ENCODE measurements at places on chromosomes 2 and 18.

DNA sequence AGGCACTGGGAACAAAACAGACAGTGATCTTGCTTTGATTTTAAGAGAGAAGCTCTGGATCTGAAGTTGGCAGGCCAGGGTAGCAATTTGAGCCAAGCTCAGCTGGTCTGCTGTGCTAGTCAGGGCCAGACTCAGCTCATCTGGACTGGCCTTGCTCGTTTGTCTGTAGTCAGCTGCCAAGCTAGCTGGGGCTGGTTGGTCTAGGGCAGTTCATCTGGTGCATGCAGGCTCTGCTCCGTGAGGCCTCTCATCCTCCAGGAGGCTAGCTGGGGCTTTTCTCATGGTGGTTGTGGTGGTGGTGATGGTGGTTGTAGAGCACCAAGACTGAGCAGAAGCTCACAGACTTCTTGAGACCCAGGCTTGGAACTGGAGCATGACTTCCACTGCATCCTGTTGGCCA is 10.3 kb downstream of the FBLN7 start:
- no peak for DNase-seq

- DNase-seq, result no peak
Measured at GRCh38 chr18:13026583-13027270, 35.6 kb downstream of the CEP192 start.

GRCh38 chr2:210226223-210226622 is 976 bp upstream of the ACADL start:
- no peak for DNase-seq

DNA sequence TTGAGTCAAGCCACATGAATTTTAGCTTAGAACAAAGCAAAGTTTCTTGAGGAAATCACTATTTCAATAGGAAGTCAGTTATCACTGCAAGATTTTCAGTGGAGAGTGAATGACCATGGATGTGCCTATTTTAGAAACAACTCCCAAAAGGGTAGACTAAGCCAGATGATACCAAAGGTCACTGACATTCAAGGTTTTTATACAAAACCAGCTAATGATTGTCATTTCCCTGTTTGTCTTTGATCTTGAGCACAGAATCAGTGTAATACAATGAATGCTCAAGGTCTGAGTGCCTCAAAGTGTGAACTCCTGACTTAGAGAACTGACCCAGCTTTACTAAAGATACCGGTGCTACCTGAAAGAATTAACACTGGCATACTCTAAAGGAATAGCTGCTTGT is 60.5 kb downstream of the CDH2 start:
- DNase-seq, result no peak

GRCh38 chr2:60530660-60531281 is 22.7 kb downstream of the BCL11A start:
- DNase-seq, result no peak

GRCh38 chr2:60105906-60106305 is 447.5 kb downstream of the BCL11A start:
- DNase-seq, result no peak

GRCh38 chr2:10087360-10087759 is 7.1 kb upstream of the CYS1 start:
- DNase-seq, result no peak

DNA sequence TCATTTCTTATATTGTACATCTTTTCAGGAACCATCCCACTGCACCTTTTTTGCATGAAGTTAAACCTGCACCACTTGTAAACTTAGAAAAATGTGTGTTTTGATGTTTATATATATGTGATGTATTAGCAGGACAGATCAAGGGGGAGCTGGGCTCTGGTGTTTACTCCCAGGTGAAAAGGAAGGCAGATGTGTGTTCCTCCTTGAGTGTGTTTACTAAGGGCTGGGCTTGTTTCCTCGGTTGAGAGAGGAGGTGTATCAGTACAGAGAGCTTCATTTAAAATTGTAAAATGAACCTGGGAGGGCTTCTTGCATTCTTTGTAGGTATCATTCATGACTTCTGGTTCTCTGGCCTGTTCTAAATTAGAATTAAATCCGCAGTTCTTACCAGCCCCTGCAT is 14.8 kb downstream of the LPIN1 start:
- no peak for DNase-seq

DNA sequence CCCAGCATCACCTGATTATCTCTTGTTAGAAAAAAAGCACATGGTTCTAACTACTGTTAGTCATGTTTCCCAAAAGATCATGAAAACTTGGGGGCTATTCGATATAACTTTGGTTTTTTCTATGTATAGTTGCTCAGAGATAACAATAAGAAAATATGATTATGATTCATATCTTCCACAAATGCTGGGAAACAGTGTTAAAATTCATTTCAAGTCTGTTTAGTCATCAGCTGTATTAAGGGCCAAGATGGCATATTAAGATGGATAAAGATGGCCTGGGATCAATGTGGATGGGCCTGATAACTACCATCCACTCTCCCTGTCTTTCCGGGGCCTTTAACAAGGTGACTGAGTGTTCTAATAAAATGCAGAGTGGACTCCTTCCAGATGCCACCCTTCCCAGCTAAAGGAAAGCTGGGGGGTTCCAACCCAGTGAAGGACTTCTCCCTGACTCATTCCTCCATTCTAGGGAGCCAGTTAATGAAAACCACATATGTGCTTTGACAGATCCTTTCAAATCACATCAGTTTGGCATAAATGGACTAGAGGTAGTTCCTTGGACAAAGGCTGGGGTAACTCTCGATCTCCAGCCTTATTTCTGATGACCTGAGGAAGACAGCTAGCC is 221.6 kb downstream of the VAPA start:
- DNase-seq, result no peak

DNA sequence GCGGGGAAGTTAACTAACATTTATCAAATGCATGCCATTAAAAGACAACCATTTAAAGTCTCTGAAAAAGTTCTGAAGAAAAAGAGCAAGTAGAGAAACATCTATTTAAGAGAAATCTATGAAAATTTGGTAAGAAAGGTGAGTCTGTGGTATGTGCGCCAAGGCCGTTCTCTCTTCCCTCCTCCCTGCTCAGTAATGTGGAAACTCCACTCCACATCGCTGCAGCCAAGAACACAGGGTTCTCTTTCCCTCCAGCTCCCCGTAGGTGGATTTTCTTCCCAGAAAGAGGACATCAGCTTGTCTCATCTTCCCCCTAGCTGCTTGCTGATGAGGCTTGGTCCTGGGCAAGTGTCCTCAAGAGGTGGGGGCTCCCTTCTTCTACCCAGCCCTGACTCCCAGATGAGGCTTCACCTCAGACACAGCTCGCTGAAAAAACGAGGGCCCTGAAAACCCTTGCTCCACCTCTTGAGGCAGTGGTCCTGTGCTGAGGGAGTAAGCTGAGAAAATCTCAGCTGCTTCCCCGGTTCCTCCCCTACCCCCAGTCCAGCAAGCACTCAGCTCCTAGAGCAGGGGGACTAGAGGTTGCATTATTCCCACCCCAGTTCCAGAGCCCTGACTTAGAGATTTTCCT is 45.8 kb upstream of the PTPRM start:
- no peak for DNase-seq

- no peak for DNase-seq
Measured at GRCh38 chr2:182822733-182823132, 43.7 kb downstream of the FRZB start.

DNA sequence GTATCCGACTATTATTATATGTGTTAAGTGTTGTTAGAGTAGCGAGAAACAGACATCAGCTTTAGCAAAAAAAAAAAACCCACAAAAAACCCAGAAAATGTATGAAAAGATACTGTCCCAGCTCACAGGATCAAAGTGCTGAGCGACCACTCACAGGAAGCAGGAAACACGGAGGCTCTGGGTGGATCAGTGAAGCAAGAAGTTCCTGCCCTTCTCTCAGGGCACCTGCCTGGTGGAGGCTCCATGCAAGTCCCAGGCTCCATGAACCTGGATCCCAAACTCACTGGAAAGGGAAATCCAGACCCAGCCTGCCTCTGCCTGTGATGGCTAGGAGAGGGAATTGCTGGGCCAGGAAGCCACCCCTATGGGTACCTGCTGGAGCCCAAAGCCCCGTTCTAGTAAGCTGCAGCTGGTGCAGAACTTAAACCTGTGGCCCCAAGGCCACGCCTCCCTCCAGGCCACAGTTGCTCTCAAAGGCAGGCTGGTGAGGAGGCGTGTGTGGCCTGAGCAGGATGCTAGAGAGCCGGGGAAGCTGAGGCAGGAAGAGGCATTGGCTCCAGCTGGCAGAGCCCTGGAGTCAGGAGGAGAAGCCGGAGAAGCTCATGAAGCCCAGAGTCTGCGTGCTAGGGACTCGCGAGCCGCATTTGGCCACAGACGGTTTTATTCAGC is 63.5 kb upstream of the TAF1B start:
- DNase-seq, result no peak

DNA sequence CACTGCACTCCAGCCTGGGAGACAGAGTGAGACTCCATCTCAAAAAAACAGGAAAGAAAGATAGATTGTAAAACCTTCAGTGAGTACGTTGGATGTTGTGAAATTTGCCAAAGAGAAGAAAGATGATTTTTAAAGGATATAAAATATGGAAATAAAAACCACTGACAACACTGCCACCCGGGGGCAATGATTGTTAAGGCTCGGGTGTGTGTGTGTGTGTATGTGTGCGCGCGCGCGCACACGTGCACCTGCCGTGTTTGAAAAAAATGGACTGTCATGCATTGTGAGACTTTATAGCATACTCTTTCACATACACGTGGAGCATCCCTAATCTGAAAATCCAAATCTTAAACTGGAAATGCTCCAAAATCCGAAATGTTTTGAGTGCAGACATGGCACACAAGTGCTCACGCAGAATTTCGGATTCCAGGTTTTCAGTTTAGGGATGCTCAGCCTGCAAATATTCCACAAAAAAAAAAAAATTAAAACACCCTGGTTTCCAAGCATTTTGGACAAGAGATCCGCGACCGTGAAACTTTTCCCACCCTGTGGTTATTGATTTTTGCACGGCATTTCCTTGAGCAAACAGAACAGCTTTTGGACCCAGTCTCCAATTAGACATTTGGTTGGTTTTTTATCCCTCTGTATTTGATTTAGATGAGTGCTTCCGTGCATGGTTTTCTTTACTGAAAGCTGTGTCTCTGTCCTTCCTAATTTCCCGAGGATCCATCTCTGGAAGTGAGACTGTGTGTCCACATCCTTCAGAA is 269.2 kb downstream of the AGAP1 start:
- no peak for DNase-seq

GRCh38 chr2:114461116-114461515 is 18.7 kb downstream of the DPP10 start:
- no peak for DNase-seq

GRCh38 chr2:223100061-223100511 is 48.1 kb downstream of the KCNE4 start:
- DNase-seq, result no peak

GRCh38 chr18:13112982-13113381 is 105.6 kb upstream of the LDLRAD4 start:
- no peak for DNase-seq

DNA sequence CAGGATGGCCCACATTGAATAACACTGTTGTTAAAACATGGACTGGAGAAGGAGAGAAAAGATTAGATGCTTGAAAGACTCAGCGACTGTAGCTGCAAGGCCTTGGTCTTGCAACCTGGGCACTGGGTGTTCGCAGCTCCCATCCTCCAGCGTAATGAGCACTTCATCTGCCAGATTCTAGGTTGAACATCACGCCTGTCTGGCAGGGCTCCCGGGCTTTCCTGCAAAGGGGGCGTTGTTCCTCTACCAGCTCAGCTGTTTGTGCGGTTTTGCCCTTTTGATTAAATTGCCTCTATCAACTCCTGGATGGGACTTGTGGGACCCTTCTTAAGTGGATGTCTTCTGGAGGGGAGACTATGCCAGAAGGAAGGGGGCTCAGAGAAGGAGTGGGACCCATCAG is 215.4 kb downstream of the KLHL29 start:
- no peak for DNase-seq

DNA sequence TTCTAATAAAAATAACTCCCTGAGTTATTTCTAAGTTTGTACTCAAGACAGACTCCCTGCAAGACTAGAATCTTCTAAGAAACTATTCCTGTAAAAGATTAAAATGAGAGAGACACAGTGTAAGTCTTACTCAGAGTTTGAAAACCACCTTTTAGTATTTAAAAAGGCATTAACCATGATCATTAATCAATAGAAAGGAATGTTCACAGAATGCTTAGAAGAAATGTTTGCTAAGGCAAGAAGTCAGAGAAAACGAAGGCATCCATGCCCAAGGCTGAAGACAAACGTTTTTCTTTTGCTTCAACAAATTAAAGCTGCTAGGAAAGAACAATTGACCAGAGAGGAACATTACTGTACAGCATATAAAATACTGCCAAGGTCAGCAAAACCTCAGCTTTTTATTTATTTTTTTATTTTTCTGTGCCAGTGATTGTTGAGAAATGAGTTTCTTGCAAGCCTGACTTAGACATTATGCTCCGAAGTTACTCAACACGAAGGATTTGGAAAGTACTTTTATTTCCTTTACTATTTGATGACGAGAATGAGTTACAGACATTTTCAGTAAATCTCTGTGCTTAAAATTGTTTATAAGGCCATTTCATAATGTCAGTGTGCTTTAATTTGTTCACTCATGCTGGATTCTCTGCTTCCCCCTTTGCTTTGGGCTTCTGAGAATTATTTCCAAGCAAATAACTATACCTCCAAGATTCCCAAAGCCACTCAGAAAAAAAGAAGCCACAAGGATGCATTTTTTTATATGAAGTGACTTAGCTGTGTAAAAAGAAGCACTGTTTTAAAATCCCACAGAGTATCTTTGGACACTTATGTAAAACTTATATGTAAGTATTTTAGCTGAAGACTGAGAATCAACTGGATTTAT is 20.5 kb downstream of the RND3 start:
- DNase-seq, result no peak

- no peak for DNase-seq
Measured at GRCh38 chr18:51051105-51051712, 21.2 kb downstream of the SMAD4 start.

- no peak for DNase-seq
Measured at GRCh38 chr2:132782176-132782783, 112.3 kb upstream of the LYPD1 start.

DNA sequence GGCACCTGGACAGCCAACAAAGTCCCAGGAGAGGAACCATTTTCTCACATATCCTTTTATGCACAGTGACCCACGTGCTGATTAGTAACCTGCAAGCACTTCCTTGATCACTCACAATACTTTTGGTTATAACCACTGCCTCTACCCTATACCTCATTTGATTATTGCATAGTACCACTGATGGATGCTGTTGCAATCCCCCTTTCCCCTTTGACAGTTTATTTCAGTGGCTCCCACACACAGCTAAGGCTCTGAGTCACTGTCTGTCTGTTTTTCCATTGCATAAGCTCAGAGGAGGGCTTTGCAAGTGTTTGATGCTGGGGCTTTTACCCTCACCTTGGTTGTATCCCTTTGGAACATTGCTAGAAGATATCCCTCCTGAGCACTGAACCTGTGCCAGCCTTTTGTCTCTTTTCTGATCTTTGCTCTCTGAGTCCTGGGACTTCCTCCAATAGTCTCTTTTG is 101.7 kb upstream of the RBBP8 start:
- DNase-seq, result no peak

DNA sequence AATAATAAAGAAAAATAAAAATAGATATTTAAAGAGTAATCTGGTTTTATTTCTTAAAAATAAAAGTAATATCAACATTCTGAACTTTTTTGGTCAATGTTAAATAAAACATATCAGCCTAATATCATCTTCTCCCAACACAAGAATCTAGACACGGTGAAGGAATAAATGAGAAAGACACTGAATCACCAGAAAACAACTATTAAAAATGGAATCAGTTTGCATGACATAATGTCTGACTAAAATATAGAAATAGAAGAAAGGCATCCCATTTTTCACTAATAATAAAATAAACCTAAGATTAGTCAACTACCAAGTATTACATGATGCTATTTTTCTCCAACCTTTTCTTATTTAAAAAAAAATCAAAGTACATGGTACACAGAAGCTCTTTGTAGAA is 30.8 kb upstream of the TNFAIP6 start:
- DNase-seq, result no peak

GRCh38 chr2:170503971-170504809 is 210.9 kb upstream of the SP5 start:
- no peak for DNase-seq
